NCI-H1092 (cell line): ENCODE measurements at places on chromosomes 1 and 21.

GRCh38 chr1:22907528-22907927 lies 65.1 kb downstream of the LACTBL1 start:
- no peak for DNase-seq

- DNase-seq, result peak; percentile 35
Observed at GRCh38 chr1:1318131-1318652, 6.3 kb downstream of the INTS11 start.

DNA sequence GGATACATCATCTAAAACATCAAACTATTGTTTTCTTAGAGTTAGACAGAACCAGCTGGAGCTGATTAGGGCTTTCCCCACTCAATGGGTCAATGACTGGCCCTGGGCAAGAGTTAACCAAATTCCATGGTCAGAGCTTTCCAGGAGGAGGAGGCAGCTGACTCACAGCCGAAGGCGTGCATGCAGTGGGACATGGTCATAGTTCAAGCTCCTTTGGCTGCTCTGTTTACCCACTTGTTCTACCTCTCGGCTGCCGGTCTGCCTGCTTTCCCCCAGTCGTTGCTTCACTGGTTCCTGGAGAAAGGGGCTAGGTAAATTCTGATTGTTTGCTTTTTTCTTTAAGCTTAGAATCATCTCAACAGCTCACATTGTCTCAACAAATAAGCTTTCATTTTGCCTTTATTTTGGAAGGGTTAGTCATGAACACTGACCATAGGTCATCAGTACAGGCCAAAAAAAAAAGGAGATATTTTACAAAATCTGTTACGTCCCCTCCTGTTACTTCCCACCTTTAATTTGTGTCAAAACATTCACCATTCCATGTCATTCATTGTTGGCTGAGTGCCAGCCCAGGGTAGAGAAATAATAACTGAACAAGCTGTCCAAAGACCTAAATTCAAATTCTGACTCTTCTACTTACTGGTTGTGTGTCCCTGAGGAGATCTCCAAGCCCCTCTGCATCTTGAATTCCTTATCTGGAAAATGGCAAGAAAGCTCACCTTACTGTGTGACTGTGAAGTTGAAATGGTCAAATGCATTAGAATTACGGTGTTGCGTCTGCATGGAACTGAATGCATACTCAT lies 12.0 kb downstream of the MAB21L3 start:
- DNase-seq, result no peak

- no peak for DNase-seq
Observed at GRCh38 chr21:36783612-36784374, 84.9 kb downstream of the SIM2 start.

DNA sequence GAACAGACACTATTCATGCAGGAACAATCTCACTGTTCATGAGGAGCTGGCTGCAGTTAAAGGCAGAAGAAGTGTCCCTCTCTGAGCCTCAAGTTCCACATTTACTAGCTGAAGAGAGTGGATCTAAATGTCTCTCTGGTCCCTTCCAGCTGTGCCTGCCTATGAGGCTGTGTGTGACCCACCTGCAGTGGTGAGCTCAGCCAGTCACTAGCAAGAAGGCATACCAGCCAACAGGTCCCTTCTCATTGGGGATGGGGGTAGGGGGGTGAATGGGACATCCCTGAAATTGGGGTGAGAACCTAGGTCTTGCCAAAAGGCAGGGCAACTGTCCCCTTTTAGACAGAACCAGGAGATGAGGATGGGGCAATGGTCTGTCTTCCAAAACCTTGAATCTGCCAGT lies 13.6 kb downstream of the RD3 start:
- no peak for DNase-seq

- no peak for DNase-seq
Observed at GRCh38 chr1:207919523-207920170, 8.7 kb upstream of the CD34 start.

- DNase-seq, result no peak
Observed at GRCh38 chr1:183604038-183604808, 14.0 kb upstream of the NCF2 start.

GRCh38 chr1:213054733-213055591 lies 3.9 kb downstream of the RPS6KC1 start:
- no peak for DNase-seq

DNA sequence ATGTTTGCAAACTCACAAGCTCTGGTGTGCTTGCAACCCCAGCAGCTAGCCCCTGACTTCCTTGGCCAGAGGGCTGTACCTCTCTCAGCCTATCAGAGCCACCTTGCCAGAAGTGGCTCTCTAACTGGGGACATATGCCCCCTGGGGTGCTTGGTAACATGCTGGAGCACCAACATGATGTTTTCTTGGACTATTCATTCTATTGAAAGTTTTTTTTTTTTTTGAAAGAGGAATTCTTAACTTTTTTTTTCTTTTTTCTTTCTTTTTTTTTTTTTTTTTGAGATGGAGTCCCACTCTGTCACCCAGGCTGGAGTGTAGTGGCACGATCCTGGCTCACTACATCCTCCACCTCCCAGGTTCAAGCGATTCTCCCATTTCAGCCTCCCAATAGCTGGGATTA lies 14.7 kb upstream of the CAPN8 start:
- DNase-seq, result no peak

DNA sequence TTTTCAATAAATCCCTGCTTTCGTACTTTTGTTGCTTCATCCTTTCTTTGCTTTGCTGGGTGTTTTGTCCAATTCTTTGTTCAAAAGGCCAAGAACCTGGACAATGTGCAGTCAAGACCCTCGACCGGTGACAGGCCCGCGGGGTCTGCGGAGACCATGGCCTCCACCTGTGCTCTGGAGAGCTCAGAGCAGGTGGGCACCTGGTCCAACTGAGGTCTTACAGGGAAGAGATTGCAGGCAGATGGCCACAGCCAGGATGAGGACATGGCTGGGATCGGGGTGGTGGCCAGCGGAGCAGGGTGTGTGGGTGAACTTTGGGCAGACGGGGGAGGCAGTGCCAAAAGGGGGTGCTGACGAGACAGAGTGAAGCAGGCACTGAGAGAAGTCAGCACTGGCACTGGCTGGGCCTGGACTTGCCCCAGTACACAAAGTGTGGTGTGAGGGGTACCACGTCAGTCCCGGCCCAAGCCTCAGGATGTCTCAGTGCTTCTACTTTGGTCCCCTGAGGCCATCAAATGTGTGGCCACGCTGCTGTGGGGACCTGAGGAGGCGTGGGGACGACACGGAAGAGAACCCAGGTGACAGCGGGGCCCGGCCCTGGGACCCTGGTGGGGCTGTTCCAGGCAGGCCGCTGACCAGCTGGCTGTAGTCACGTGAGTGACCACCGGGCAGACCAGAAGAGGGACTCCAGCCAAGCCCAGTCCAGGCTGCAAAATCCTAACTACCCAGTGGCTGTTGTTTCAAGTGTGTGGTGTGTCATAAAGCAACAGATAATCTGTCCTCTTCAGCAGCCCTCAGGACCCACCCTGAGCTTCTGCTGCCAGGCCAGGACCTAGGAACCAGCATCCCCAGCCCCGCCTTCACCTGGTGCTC lies 10.4 kb upstream of the CCDC27 start:
- DNase-seq, result no peak

- DNase-seq, result no peak
Observed at GRCh38 chr1:19458815-19459417, 26.4 kb downstream of the CAPZB start.

DNA sequence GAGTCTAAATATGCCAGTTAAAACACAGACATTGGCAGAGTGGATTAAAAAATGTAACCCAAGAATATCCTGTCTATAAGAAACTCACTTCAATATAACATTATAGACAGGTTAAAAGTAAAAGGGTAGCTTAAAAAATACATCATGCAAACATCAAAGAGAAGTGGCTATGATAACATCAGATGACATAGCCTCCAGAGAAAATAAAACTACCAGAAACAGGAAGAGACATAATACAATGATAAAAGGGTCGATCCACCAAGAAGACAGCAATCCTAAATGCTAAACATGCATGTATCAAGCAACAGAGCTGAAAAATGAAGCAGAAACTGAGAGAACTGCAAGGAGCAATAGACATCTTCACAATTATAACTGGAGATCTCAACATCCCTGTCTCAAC lies 190.2 kb upstream of the NR5A2 start:
- no peak for DNase-seq

DNA sequence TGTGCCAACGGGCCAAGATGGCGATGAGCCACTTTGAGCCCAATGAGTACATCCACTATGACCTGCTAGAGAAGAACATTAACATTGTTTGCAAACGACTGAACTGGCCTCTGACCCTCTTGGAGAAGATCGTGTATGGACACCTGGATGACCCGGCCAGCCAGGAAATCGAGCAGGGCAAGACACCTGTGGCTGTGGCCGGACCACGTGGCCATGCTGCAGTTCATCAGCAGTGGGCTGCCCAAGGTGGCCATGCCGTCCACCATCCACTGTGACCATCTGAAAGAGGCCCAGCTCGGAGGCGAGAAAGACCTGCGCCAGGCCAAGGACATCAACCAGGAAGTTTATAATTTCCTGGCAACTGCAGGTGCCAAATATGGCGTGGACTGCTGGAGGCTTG lies 32.2 kb upstream of the GPR137B start:
- no peak for DNase-seq

DNA sequence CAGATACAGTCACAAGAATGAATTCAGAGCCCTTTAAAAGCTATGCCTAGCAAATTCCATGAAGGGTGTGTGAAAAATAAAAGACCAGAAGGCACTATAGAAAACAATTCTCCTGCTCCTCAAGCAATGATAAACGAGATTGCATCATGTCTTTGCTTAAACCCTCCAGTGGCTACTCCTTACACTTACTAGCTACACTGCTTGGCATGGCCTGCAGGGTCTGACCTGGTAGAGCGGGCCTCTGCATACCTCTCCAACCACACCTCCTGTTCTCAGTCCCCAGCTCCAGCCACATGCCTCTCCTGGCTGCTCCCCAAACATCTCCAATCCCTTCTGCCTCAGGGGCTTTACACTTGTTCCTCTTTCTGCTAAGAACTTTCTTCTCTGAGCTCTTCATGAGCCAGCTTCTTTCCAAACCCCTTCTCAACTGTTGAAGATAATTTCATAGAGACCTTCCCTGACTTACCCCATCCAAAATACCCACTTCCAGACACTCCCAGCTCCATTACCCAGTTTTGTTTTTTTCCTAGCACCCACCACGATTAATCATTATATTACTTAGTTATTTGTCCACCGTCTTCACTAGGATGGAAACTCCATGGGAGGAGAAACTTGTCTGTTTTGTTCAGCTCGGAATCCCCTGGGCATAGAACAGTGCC lies 11.2 kb upstream of the CREG1 start:
- no peak for DNase-seq

DNA sequence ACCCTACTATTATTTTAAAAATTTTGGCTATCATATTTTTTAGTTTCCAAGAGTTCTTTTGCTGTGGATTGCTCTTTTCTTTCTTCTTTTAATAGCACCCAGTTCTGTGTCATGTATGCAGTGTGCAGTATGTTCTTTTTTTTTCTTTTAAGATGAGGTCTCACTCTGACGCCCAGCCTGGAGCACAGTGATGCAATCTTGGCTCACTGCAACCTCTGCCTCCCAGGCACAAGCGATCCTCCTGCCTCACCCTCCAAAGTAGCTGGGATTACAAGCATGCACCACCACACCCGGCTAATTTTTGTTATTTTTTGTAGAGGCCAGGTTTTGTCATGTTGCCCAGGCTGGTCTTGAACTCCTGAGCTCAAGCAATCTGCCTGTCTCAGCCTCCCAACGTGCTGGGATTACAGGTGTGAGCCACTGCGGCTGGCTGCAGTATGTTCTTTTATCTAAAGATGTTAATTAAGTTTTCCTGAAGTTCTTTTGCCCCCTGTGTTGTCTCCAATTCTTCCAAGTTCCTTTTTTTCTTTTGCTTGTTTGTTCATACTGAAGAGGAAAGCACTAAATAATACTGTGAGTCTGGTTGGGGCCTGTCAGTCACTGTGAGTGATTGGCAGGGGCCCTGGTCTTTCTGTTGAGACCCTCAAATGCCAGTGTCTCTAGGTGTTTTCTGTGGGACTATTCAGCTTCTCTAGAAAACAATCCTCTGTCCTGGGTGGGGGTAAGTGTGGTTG lies 17.5 kb upstream of the TTC22 start:
- no peak for DNase-seq

DNA sequence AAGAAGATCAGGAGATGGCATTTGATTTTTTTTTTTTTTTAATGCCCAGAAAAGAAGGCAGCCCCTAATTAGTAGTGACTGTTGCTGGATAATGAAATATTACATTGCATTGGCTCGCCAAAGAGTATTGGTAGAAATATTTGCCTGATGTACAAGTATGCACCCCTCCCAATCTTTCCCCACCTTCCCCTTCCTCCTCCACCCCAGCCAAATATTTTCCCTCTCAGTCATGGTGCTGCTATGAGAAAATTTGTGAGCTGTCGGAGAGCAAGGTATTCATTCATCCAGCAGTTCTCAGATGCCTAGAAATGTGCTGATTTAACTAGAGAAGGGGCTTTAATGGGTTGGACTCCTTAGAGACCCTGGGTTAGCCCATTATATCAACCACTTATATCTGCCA lies 50.5 kb upstream of the IKBKE start:
- DNase-seq, result no peak

GRCh38 chr1:119370748-119371147 lies 2.2 kb downstream of the HAO2 start:
- no peak for DNase-seq

DNA sequence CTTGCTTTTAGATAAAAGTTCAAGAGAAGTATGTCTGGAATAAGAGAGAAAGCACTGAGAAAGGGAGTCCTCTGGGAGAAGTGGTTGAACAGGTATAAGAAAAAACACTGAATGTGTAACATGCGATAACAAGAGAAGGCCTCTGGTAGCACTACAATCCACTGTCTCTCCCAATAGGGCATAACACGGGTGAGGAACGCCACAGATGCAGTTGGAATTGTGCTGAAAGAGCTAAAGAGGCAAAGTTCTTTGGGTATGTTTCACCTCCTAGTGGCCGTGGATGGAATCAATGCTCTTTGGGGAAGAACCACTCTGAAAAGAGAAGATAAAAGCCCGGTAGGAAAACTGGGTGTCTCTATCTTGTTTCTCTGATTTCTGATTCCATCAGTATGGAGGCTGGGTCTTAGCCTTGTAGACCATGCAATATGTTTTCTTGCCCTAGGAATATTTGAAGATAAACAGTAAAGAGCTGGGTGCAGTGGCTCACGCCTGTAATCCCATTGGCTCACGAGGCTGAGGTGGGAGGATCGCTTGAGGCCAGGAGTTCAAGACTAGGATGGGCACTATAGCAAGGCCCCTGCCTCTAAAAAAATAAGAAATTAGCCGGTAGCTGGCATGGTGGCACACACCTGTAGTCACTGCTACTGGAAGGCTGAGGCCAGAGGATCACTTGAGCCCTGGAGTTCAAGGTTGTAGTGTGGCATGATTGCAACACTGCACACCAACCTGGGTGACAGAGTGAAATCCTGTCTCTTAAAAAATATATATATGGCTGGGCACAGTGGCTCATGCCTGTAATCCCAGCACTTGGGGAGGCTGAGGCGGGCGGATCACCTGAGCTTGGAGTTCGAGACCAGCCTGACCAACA lies 40.4 kb downstream of the DAP3 start:
- DNase-seq, result peak; percentile 22
